Retinal pigment epithelial cell (primary cell): ENCODE measurements at places on chromosomes 2 and 18.

DNA sequence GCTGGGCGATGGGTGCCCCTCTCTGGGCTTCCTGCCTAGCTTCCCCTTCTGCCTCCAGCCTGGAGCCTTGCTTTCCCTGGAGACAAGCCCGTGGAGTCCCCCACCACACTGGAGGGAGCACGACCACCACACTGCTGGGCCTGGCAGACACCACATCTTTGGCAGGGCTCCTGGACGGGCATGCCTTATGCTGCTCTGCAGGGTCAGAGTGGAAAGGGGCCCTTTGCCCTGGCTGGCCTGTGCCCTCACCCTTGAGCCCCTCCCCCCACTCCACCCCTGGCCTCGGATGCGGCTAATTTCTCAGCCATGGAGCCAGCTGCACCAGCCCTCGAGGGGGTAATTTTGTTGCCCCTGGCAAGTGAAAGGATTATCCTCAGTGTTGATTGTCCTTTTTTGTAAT is 194.5 kb downstream of the LOXHD1 start:
- DNase-seq, result no peak

DNA sequence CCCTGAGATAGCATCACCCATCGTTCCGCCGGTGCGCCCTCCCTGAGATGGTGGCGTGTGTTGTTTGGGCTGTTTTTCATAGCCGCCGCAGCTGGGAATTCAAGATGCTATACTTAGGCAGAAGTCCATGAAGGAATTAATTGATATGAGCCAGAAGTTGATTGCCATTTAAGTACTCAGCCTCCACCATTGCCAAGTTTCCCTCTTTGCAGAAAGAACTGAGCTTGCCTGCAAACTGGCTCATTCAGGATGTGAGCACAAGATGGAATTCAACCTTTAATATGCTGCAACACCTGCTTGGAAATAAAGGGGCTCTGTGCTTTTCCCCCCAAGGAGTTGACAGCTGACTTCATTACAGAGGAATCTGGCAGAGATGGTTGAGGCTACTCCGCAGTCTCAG is 295.5 kb downstream of the ZNF521 start:
- no peak for DNase-seq

GRCh38 chr2:3703236-3703756 is at the start of gene DCDC2C:
DCDC2C (plus strand) TSS chr2:3703575; CDS start chr2:3703752, 177 bp downstream.
- DNase-seq, result no peak

DNA sequence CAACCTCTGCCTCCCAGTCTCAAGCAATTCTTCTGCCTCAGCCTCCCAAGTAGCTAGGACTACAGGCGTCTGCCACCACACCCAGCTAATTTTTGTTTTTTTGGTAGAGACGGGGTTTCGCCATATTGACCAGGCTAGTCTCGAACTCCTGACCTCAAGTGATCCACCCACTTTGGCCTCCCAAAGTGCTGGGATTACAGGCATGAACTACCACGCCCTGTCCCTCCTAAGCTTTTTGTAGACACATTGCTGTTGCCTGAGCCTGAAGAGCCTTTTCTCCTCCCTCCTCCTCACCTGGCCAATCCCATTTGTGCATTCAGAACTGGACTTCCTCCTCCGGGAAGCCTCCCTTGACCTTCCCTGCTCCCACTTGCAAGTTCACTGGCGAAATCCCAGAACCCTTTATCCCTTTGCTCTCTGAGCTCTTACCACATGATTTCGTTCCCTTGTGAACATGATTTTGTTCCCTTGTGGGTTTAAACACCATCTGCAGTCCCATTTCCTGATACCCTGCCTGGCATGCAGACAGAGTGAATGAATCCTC is 2.6 kb downstream of the C2orf72 start:
- no peak for DNase-seq

DNA sequence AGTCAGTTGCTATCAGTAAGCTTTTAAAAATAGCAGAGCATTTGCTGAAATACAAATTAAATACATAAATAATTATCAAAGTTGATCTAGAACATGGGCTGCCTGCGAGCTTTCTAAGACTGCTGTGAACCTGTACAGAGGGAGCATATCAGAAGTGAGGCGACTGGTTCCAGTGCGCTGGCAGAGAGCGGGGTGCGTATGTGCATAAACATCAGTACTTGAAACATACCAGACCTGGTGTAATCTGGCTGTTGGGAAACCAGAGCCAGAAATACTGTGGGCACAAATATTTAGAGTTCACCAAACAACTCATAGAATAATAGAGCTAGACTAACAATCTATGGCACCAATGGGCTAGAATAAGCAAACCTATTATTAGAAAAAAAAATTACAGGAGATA is 27.3 kb downstream of the PDIA6 start:
- DNase-seq, result no peak

- no peak for DNase-seq
Measured at GRCh38 chr2:29139152-29139551, 23.9 kb downstream of the CLIP4 start.

- peak; percentile 64 for DNase-seq
Measured at GRCh38 chr2:205865905-205866441, 183.7 kb downstream of the NRP2 start.

DNA sequence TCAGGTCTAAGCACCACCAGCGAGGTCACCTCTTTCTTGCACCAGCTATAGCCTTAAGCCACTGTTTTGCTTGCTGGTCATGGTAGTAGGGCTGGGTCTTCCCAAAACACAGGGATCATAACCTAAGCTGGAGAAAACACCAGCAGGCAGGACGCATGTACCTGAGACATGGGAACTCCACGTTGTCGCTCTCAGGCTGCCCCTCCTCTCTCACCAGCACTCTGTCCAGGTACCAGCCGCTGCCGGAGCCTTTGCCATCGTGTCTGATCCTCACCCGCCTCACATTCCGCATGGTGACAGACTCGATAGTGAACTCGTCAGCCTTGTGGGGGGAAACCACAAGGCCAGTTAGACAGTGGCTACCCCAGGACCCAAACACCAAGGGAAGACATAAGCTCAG is 79.5 kb downstream of the LOXHD1 start:
- no peak for DNase-seq

DNA sequence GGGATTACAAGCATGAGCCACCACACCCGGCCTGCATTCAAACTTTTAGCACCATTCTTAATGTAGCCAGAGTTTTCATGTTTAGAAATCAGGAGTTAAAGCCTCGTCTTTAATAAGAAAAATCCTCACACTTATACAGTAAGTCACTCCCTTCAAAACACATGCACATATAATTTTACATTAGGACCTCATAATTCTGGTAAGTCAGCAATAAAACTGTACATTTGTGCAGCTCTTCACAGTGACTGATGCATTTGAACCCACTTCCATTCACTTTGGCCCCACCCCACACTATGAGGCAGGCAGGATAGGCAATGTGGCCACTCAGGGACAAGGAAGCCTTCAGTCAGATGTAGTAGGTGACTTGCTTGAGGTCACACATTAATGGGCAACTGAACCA is 141.7 kb upstream of the SIX3 start:
- no peak for DNase-seq

DNA sequence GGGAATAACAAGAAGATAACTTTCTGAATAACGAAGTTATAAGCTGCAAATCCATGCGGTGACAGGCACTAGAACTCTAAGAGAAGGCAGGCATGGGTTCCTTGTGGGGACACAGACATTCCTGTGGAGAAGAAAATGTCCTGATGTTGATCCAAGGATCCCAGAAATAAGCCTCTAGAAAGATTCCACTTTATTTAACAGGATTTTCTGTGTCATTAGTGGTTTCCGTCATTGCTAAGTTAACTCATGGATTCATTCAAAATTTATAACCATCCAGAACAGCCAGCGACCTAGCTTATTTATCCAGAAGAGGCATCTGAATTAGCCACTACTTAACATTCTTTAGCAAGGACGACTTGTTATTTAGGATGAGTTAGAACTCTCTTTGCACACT is 10.0 kb upstream of the CD302 start:
- no peak for DNase-seq

DNA sequence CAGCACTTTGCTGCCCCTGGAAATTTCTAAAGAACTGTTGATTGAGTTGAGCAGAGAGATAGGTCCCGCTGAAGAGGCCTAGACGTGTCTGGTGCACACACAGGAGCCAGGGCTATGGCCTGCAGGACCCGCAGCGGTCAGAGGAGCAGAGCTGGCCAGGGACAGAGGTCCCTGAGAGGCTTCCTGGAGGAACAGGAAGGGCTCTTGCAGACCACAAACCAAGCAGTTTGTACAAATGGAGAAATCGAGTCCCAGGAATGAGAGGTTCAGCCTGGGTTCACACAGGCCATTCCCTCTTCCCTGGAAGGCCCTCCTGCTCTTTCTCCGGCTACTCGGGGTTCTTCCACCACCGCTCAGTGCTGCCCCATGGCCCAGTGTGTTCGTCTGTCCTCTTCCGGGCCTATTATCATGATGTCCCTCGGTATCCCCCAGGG is 1.2 kb upstream of the BIN1 start:
- no peak for DNase-seq

DNA sequence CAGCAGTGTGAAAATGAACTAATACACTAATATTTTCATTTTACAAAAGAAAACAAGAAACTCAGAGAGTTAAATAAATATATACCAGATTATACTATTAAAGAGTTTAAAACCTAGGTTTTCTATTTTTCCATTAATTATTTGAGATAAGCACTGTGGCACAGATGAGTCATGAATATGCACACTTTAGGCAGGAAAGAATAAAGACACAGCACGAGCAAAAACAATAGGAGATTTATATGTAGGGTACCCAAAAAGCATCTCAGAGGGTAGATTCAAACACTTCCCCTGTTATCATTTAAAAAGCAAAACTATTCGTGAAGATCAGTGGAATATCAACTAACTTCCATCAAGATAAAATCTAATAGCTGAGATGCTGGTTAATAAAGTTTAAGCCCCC is 430.6 kb downstream of the ERBB4 start:
- DNase-seq, result no peak

DNA sequence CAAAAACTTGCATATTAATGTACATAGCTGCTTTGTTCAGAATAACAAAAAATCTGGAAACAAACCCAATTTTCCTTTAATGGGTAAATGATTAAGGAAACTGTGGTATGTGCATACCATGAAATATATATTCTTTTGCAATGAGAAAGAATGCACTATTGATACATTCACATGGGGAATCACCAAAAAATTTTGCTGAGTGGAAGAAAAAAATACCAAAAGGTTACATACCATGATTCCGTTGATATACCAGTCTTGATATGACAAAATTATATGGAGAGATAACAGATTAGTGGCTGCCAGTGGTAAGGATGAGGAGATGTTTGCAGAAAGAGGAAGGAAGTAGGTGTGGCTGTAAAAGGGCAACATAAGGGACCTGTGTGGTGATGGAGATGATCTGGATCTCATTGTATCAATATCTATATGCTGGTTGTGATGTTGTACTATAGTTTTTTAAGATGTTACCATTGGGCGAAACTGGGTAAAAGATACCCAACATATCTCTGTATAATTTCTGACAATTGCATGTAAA is 54.6 kb upstream of the BCL2L11 start:
- no peak for DNase-seq

DNA sequence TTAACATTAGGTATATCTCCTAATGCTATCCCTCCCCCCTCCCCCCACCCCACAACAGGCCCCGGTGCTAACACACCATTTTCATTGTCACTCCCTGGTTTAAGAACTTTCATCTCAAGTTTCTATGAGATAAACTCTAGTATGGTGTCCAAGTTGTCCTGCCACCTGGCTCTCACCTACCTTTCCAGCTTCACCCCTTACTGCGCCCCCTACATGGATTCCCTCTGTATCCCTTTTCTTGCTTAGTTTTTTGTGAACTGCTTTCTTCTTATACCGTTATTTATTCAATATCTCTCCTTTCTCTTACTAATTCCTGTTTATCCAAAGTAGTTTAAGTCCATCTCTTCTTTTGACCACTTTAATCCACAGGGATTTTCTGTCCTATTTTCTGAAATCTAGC is 15.2 kb downstream of the EML4 start:
- DNase-seq, result no peak

DNA sequence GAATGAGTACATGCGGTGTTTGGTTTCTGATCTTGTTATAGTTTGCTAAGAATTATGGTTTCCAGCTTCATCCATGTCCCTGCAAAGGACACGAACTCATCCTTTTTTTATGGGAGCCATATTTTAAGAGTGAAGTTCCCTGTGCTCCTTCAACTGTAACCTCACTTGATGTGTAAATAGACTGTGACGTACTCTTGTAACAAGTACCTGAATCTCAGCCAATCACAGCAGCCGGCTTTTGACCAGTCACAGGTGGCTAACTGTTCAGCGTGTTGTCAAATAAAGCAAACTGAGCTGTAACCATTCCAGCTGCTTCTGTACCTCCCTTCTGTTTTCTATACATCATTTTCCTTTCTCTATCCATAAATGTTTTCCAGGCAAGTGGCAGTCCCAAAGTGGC is 774.3 kb upstream of the HS6ST1 start:
- DNase-seq, result no peak

- DNase-seq, result no peak
Measured at GRCh38 chr18:40108596-40108995, 1846.4 kb upstream of the PIK3C3 start.

- no peak for DNase-seq
Measured at GRCh38 chr2:31429759-31430438, 15.4 kb upstream of the XDH start.

- DNase-seq, result no peak
Measured at GRCh38 chr18:62418258-62418657, 93.1 kb downstream of the TNFRSF11A start.

DNA sequence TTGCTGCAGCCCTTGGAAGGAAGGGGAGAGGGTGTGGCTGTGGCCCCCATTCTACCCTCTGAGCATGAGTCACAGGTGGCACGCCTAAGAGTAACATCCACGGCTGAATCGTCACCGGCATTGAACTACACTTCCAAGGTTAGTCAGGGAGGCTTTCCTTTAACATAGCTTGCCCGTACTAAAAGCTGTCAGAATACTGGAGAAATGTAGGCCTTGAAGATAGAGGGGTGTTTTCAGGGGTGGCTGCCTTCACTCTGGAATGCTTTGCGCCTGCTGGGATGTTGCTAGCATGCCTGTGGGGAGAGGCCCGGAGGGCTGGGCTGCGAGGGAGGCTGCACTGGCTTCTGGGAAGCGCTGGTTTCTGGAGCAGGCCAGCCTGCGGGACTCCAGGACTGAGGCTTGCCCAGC is 333.7 kb downstream of the AGAP1 start:
- peak; percentile 40 for DNase-seq
